ENCODE measurements at places on chromosomes 12 and 14.
A peak's percentile ranks its signal among the peaks of the same experiment; 100 is the strongest.

GRCh38 chr12:111636209-111636945, 37.3 kb upstream of the ATXN2 start:
- DNase-seq = no peak

GRCh38 chr14:33545696-33546095, 405.2 kb downstream of the EGLN3 start:
- DNase-seq = no peak

DNA sequence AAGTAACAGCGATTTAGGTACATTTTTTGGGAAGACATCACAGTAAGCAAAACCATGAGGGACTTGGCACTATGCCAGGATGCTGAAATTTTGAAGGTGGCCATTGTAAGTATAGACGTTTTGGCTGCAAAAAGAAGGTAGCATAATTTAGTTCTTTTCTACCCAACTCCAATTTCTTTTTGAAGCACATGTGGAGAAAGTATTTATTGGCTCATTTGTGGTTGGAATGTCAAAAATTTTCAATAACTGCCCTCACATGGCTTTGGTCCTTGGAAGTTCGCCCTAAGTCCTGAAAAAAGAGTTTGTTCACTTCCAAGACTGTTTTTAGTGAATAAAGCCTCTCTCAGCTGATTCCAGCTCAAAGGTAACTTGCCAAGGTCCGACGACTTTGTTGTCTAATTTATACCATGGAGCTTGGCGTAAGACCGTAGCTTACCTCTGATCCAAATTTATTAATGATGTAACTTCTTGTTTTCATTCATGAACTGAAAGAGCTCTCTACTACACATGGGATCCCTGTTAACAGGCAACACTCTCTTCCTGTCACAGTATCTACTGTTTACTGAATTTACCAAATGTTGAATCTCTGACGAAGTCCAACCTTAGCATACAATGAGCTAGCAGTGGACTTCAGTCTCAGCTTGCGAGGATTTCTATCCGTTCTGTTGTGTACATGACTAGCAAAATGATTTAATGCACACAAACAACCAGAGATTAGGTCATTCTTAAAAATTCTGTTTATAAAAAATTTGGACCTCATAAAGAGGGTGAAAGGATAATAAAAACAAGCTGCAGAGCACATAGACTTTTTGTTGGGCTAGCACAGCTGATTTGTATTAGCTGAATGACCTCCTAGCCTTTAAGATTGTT, 49.0 kb downstream of the MSRB3 start:
- DNase-seq = no peak

DNA sequence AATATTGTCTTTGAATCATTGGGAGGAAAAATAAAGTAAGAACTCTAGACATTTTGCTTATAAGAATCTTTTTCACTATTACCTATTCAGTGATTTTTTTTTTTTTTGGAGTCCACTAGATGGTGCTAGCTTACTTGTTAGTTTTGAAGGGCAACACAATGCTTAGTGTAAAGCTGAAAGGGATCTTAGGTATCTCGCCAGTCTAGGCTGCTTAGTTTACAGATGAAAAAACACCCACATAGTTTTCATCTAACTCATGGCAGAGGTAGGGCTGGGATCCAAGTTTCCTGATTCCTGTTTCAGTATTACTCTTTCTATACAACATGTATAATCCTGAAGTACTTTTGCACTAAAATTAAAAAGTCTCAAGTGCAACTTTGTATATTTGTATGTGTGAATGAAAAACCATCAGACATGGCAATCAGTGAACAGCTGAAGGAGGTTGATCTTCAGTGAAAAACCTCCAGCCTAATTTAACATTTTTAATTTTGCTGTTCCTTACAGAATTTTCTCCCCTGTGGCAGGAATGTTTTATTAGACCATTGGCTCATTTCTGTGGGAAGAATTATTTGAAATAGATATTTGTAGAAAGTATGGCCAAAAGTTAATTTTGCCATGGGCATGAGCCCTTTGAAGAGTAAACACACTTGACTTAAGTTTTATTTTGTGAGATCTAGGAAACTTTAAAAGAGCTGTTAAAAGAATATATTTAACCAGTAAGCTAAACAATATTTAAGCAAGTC, 40.7 kb downstream of the LRRIQ1 start:
- DNase-seq = peak; percentile 19

DNA sequence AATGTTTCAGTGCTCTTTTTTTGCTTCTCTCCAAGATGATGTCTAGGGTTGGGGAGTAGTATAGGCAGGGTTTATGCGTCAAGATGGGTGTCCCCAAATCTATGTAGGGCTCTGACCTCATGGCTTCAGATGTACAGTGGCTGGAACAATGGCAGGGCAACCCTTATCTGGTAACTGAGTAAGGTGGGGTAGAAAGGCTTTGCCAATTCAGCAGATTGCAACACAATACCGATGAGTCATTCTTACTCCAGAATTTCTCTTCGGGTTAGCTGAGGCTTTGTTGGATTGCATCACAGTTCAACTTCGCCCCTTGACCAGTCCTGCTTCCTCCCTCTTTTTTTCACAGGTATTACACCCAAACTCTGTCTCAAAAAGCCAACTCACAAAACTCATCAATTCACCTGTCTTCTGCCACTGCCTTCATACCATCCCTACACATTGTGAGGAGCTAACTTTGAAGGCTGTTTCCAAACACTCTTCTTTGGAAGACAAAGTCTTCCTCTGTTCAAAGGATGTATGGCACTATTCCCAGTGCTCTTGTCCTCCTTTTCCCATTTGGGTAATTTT, 190.2 kb upstream of the CNOT2 start:
- peak; percentile 89 for DNase-seq

DNA sequence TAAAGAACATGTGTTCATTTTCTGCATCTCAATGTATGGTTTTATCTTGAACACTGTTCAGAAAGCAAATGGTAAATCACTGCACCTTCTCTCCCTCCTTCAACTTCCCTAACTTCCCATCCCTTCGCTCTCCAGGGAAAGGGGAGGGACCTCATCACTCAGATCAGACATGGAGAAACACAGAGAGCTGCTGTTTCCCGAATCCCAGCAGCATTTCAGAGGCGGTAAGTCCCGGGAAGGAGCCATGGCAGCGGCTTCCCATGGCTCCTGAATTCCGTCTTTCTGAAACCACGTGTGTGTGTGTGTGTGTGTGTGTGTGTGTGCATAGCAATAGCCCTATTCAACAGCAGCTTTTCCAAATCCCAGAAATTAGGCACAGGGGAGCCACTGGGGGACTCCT, 125.4 kb upstream of the TMCC3 start:
- DNase-seq = no peak

DNA sequence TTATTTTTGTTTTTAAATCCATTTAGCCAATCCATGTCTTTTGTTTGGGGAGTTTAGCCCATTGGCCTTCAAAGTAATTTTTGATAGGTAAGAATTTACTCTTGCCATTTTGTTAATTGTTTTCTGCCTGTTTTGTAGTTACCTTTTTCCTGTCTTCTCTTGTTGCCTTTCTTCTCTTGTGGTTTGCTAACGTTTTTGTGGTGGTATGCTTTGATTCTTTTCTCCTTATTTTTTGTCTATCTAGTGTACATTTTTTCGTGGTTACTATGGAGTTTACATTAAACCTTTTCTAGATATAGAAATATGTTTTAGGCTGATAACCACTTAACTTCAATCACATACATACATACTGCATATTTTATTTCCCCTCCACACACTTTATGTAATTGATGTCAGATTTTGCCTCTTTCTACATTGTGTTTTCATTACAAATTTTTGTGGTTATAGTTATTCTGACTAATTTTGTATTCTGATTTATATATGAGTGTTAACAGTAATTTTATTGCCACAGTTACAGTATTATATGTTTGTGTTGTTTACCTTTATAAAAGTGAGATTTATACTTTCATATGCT, 19.2 kb upstream of the PPP1R12A start:
- no peak for DNase-seq
